ENCODE measurements at places on chromosomes 6 and 20. TPM values are rescaled to one million over a fixed set of nuclear protein-coding genes. Genes with fewer than 3 reads are reported as not detected.
A peak's percentile ranks its signal among the peaks of the same experiment; 100 is the strongest.

DNA sequence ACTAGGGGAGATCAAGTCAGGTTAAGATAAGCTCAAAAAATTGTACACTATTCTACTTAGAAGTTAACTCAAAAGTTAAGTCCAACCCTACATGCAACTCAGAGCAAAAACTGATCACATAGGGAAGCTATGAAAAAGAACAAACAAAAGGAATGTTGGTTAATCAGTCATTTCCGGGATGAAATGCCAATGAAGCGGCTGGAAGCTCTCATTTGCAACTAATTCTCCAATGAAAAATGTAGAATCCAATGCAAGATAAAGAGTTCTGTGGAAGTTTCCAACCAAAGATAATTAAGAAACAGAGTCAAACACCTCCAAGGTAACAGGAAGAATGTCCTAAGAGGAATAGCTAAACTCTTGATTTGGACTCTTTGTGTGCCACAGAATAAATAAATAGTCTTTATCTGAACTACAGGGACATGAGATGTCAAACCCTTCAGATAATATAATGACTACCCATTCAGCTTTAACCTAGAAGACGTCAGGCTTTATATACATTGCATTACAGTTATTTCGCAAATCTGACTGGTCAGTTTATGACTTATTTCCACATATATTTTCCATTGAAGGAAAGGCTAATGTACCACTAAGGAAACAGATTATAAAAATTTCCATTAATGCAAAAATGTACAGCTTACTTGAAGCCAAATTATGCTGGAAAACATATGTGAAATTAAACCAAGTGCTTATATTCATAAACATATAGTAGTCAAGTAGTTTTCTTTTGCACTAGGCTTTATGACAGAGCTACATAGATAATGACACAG, 48.0 kb upstream of the DST start:
- no peaks in the 10 kb centered on the region for H3K4me1 ChIP-seq
- DNase-seq, result no peak
- no peak overlapping the region for H3K27ac ChIP-seq
- no peaks in the 10 kb centered on the region for H3K36me3 ChIP-seq
- no peaks in the 10 kb centered on the region for H3K27me3 ChIP-seq
- H3K4me3 ChIP-seq, result no peak overlapping the region

DNA sequence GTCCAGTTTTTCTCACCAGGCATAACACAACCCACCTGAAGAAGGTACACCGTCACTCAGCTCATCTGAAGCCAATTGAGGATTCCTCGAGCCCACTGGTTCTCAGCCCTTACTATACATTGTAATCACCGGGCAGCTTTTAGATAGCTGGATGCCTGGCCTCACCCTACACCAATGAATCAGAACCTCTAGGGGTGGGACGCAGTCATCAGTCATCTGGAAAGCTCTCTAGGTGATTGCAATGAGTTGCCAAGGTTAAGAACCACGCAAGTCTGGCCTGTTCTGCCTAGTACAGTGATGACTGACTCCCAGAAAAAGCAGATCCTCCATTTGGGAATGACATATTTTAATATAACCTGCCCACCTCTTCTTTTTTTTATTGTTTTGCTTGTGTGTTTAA, 41.1 kb downstream of the MC3R start:
- DNase-seq, result no peak
- H3K4me3 ChIP-seq, result no peak overlapping the region
- no peaks in the 10 kb centered on the region for H3K36me3 ChIP-seq
- no peak overlapping the region for H3K27ac ChIP-seq
- no peaks in the 10 kb centered on the region for H3K4me1 ChIP-seq

DNA sequence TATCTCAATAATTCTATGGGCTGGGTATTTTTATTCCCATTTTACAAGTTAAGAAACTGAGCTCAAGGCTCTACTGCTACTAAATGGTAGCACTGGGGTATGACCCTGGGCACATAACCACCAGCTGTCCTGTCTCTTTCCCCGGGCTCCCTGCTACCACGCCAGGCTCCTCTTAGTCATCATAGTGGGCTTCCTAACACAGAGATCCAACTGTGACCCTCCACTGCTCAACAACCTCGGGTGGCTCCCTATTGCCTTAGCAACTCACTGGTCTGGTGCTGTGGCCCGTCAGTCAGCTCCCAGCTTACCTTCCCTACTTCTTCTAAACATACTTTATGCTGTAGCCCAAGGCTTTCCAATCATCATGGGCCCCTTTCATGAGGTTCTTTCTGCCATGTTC, 4.5 kb downstream of the KIAA1755 start:
- H3K4me1 ChIP-seq, result peaks cover 3% of the 10 kb centered on the region
- no peaks in the 10 kb centered on the region for H3K36me3 ChIP-seq
- H3K27ac ChIP-seq, result no peak overlapping the region
- H3K27me3 ChIP-seq, result peaks cover 23% of the 10 kb centered on the region
- no peak overlapping the region for H3K4me3 ChIP-seq

DNA sequence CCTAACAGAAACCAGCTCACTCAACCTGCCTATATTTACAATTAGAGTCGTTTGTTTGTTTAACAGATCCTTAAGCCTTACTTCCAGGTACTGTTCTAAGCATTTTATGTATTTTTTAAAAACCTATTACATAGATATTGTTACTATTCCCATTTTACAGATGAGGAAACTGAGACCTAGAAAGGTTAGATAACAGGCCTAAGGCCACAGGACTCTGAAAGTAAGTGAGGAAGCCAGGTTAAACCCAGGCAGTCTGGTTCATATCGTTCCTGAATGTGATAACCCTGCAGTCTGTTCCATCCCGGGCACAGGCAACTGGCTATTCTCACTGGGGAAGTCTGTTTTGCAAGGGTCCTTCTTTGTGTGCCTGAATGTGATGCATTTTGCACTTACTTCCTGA, 322.2 kb downstream of the FARS2 start:
- H3K27ac ChIP-seq, result no peak overlapping the region
- DNase-seq, result no peak
- H3K4me1 ChIP-seq, result peaks cover 4% of the 10 kb centered on the region
- no peaks in the 10 kb centered on the region for H3K27me3 ChIP-seq
- H3K4me3 ChIP-seq, result no peak overlapping the region
- H3K36me3 ChIP-seq, result peaks cover 9% of the 10 kb centered on the region

DNA sequence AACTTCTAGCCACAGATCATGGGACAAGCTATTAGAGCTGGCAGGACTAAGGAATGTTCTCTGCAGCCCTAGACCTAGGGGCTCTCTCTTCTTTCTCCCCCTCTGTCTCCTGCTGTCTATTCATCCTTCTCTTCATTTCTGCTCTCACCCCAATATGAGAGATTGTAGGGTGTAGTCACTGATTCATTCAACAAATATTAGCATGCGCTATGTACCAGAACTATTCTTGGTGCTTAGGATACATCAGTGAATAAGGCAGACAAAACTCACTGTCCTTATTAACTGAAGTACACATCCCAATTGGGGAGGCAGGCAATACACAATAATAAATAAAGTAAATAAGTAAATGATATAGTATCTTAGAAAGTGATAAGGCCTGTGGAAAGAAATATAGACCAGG, 14.7 kb upstream of the SIRPB2 start:
- H3K27me3 ChIP-seq, result peaks cover 29% of the 10 kb centered on the region
- no peak overlapping the region for H3K4me3 ChIP-seq
- H3K4me1 ChIP-seq, result peaks cover 4% of the 10 kb centered on the region

DNA sequence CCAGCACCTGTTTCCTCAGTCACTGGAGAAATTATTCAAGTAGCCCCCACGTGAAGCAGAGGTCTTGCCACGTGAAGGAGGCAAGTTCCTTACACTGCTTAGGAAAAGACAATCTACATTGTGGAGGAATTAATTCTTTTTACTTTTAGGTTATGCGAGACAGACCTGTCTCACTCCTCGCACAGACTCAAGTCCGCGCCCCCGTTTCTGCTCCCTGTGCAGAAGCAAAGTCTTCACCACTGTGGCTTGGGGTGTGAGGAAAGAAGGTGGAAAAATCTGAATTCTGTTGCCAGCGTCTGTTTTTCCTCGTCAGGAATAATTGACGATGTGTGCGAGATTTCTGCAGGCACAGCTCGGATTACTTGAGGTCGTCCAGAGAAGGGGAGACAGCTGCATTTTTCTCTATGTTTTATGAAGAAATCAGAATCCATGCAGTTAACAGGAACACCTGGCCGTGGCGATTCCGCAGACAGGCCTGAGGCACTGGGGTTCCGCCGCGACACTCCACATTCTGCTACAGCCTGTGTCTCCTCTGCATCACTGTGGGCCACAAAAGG, 185.1 kb downstream of the SMOC2 start:
- no peak overlapping the region for H3K27ac ChIP-seq
- no peaks in the 10 kb centered on the region for H3K4me1 ChIP-seq
- peaks cover 7% of the 10 kb centered on the region for H3K36me3 ChIP-seq
- H3K4me3 ChIP-seq, result no peak overlapping the region
- no peak for DNase-seq

GRCh38 chr6:3331494-3331893, 72.7 kb downstream of the PSMG4 start:
- H3K27ac ChIP-seq, result no peak overlapping the region
- peaks cover 19% of the 10 kb centered on the region for H3K27me3 ChIP-seq
- H3K36me3 ChIP-seq, result no peaks in the 10 kb centered on the region
- no peak for DNase-seq
- peaks cover 14% of the 10 kb centered on the region for H3K4me1 ChIP-seq

DNA sequence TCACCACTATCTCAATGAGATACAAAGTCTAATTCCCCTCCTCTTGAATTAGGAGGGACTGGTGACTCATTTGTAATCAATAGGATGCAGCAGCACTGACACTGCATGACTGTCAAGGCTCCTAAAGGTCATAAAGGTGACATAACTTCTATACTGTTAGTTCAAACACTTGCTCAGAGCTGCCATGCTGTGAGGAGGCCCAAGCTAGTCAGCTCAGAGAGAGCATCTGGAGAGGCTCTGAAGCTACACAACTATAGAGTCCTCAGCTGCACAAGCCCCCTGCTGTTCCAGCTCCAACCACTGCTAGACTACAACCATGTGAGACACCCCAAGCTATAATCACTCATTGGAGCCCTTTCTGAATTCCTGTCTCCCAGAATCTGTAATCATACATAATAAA, 17.0 kb upstream of the HEY2 start:
- no peaks in the 10 kb centered on the region for H3K4me1 ChIP-seq
- no peaks in the 10 kb centered on the region for H3K36me3 ChIP-seq
- peaks cover 34% of the 10 kb centered on the region for H3K27me3 ChIP-seq

ADGRB3 gene
- total RNA-seq, result not detected

GRCh38 chr20:54195483-54196472, 12.1 kb upstream of the PFDN4 start:
- no peaks in the 10 kb centered on the region for H3K4me1 ChIP-seq
- no peak overlapping the region for H3K4me3 ChIP-seq
- no peak overlapping the region for H3K27ac ChIP-seq
- H3K36me3 ChIP-seq, result no peaks in the 10 kb centered on the region
- no peak for DNase-seq

DNA sequence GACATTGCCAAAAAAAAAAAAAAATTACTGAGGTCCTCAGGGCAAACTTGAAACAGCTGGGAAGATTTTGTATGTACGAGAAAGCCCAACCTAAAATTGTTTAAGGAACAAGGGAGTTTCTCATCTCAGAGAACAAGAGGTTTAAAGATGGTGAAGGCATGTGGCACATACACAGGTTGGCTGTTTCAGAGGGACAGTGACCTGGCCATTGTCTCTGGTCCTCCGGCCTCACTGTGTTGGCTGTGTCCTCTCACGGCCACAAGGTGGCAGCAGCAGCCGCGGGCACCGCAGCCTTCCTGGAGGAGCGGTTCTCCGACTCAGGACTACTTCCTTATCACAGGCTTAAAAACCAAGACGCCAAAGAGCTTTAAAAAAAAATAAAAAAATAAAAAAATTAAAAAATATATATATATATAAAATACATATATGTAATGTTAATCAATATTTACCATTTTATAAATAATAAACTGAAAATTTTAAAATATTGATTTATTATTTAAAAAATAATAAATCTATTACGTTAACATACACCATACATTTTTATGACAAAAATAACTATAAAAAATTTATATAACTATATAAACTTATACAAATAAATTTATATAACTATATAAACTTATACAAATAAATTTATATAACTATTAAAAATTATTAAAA, 52.8 kb downstream of the GTF2H5 start:
- H3K4me1 ChIP-seq, result no peaks in the 10 kb centered on the region
- no peaks in the 10 kb centered on the region for H3K27me3 ChIP-seq
- peak; percentile 84 for DNase-seq
- no peak overlapping the region for H3K27ac ChIP-seq
- no peak overlapping the region for H3K4me3 ChIP-seq

- no peaks in the 10 kb centered on the region for H3K36me3 ChIP-seq
- no peaks in the 10 kb centered on the region for H3K4me1 ChIP-seq
- no peak overlapping the region for H3K27ac ChIP-seq
Measured at GRCh38 chr6:13508711-13509705, 21.6 kb upstream of the GFOD1 start.

DNA sequence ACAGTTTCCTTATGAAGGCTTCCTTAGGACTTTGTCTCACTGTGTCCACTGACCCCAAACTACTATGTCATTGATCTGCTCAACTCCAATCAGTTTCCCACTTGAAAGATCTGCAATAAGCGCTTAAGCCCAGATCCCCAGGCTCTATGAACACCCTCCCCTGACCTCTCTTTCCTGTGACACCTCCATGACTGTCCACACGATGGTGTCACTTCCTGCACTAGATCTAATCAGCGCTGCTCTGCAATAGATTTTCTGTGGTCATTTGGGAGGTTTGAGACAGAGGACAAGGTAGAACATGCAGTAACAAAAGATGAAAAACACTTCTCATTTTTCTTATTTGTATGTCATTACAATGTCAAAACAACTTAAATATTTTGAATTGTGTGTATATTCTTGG, 304.6 kb upstream of the AGPAT4 start:
- peaks cover 6% of the 10 kb centered on the region for H3K27me3 ChIP-seq
- H3K4me3 ChIP-seq, result no peak overlapping the region
- H3K36me3 ChIP-seq, result no peaks in the 10 kb centered on the region
- H3K27ac ChIP-seq, result no peak overlapping the region

Data from natural killer cell treated with Interleukin-12 subunit alpha and Interleukin-12 subunit beta and Interleukin-15 and Interleukin-18, amount 100 ng/mL, for 72 hours (primary cell).